Liver (tissue), 10 donors: ENCODE measurements at places on chromosomes 7 and 10. TPM values are rescaled to one million over a fixed set of nuclear protein-coding genes. Genes with fewer than 3 reads are reported as not detected.
A peak's percentile ranks its signal among the peaks of the same experiment; 100 is the strongest.

DNA sequence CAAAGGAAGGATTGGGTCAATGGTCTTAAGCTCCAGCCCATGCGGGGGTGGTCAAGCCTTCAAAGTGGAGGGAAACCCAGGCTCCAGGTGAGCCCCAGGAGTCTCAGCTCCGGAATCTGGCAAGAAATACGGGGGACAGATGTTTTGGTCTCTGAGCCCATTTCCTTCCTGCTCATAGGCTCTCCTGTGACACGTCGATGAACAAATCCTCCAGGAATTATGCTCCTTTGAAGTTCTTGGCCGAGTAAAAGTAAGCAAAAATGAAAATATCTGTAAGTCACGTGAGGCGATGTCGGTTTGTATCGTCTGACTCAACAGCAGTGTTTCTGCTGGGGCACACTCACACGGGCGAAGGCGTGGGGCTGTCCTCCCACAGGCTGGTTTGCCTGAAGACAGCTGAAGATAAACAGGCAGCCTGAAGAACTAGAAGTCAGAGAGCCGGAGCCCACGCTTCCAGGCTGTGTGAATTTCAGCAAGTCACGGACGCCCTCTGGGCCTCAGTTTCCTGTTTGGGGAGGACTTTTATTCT is 52.6 kb upstream of the SMNDC1 start:
- DNase-seq = no peak

GRCh38 chr7:80794631-80795573 is 123.9 kb downstream of the SEMA3C start:
- DNase-seq = no peak

DNA sequence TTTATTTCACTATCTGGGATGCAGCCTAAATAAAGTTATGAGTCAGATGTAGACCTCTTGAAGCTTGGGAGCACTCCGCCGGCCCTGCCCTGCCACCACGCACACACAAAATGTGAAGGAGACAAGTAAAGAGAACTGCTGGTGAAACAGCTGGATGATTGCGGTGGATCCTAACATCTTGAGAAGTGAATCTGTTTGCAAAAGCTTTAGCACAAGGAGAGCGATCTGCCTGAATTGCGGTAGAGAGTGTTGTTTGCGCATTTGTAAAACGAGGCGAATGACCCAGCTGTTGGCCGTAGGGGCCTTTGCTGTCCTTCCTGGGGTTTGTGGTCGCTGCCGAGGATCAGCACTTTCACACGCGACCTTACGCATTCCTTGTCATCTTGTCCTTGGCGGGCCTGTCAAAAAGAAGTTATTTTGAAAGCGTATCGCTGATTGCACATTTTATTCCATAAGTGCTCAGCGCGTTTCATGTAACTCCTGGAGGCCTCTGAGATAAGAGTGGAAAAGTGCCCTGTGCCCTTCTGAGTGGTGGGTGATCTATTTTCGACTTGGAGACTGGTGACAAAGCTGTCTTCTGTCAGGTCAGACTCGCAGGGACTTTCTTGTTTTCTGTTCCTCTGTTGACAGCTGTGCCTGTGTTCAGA is 40.8 kb downstream of the RBM20 start:
- DNase-seq = no peak

The TEX36 gene
- not detected for total RNA-seq

GRCh38 chr10:78553792-78554191 is 515.0 kb upstream of the ZMIZ1 start:
- DNase-seq = no peak

DNA sequence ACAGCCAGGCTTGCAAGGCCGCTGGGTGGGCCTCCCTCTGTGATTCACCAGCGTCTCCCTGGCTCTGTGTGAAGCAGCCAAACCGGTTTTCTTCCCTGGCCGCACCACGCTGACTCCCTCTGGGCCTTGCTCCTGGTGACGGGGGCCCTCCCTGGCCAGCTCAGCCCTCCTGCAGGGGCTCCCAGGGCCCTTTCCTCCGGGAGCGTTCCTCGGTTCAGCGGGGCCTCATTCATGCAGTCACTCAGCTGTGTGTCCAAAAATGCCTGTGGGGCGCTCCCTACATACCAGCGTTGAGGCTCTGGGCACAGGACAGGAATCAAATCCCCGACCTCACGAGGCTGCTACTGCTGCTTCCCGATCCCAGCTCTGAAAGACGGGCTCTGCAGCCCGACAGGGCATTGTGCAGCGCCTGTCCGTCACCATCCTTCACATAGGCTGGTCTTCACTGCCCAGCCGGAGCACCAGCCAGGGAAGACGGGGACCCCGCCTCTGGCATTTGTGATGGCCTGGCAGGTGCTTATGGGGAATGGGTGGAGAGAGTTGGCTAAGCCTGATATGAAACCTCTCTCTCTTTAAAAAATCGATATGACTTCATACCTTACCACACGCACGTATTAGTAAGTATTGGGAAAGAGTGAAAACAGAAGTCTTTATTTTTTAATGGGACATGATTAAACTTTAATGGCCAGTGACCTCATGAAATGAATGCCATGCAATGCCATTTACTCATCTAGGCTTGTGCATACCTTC is 110.0 kb upstream of the SHH start:
- no peak for DNase-seq

The DPP6 gene
- not detected for total RNA-seq

The MRLN gene
- not detected for total RNA-seq

DNA sequence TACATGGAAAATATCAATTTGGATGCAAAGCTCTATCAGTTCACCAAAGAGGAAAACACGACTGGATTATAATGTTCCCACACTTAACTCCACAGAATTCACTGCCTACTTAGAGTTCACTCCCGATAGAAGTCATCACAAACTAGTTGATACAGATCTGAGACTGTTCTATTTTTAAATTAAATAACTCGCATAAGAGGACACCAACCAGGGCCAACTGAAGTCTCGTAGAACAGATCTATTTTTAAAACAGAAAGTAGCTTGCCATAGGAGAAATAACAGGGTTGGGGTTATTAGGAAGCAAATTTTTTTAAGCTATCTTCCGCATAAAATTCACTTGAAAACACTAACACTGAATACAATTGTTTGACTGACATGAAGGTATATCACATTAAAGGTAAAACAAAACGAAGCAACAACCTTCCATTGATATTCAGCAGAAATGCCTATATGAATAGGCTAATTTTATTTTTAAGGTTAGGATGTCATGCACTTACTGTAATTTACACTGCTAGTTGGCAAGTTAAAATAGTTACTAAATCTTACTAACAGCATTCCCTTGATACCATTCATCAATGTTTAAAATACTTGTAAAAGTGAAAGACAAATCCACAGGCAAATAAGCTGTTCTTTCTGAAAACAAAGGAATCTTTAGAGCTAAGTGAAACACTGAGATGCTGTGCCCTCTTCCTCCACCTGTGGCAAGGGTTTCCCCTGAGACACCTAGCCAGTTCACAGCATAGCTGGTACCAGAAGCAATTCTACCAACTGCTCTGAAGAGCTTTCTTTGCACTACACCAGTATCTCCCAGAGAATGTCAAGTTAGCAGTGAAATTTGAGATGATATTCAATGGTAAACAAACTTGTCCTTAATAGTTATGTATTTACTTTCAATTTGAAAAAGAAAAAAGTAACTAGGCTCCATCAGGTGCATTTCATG is 186.7 kb upstream of the ANK3 start:
- DNase-seq = no peak

- peak; percentile 83 for DNase-seq
Observed at GRCh38 chr10:43138021-43138756, at the start of gene CSGALNACT2. Gene CSGALNACT2, plus strand, starts transcription at chr10:43138445. Its CDS starts 16,705 bp downstream, at chr10:43155150.

DNA sequence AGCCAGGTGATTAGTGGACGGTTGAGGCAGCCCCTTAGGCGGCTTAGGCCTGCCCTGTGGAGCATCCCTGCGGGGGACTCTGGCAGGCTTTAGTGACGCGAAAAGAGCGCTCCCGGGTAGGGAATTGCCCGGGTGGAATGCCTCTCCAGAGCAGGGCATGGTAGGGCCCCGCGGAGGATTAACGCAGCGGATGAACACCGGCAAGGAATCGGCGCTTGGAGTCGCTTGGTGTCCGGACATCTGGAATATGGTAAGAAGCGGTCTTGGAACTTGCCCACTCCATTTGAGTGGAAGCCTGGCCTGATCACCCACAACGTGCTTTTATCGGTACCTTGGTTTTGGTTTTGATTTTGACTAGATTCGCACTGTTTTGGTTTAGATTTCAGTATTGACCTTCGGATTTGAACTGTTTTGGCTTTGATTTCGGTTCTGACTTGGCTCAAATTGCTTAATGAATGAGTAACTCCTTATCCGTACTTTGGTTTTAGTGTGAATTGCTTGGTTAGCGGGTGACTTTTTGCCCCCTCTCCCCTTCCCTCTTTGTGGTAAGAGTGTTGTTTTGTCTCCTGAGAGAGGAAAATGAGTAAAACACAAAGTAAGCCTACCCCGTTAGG is 24.2 kb upstream of the CHST3 start:
- DNase-seq = no peak

The DBF4 gene
- total RNA-seq = 4.0 TPM

The OPALIN gene
- total RNA-seq = not detected

DNA sequence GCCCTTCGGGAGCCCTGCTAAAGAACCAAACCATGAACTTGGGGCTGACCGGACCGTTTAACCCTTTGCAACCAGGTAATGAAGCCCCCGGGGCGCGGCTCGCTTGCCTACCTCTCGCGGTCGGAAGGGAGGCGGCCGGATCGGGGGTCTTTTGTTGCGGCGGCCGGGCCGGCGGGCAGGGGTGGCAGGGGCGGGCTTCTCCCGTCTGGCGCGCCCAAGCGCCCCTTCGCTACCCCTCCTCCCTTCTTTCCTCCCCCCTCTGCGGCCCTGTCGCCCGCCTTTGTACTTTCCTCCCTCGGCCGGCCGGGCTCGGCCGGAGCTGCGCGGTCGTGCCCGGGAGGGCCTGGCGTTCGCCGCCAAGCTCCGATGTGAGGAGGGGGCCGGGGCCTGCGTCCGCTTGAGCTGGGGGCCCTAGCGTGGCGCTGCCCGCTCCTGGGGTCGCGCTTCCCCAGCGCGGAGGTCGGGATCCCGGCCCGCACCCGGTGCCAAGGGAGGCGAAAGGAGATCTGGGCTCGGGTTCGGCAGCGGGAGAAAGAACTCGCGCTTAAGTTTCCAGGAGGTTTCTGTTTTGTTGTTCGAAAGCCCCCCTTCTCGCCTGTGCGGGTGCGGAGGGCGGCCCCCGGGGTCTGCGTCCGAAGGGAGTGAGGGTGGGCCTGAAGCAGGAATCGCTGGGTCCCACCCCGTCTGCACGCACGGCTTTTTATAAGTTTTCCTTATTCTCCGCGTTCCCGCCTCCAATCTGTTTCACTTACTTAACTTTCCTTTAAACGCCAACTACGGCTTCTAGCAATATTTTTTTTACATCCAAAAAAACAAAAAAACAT is 436.8 kb upstream of the GALNT17 start:
- peak; percentile 39 for DNase-seq

The SEMA4G gene
- total RNA-seq = 20.7 TPM

GRCh38 chr10:24950439-24950838 is 2.0 kb downstream of the PRTFDC1 start:
- no peak for DNase-seq

- DNase-seq = no peak
Observed at GRCh38 chr7:131767591-131767990, 211.2 kb upstream of the PODXL start.

DNA sequence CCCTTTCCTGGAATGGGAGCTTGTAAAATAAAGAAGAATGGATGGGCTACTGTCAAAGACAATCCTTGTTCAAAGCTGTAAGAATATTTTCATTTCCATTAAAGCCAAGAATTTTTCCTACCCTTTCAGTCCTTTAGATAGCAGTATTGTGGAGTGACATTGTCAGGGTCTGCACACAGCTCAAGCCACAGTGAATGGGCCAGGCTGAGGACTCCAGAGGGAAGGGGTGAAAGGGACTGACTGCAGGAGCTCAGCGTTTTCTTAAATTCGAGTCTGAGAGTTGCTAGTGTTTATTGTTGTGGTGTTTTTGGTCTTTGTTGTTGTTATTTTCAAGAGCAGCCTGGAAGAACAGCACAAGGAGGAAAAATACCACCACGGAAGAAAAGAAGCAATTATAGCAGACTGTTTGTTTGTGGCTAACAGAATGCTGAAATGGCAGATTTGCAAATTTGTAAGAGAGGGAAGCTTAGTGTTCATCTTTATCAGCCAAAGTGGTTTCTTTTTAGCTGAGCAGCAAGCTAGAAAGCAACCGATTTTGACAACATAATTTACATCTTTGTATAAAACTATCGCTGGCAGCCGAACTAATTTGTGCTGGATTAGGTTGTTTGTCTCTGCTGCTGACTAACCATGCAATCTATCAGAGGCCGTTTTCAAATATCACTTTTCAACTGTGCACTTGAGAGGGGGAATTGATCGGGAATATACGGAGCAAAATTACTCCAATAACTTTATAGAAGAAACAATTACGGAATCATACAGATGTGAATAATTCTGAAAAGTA is 192.1 kb downstream of the LRMDA start:
- DNase-seq = no peak
